ENCODE measurements at places on chromosomes 4 and X.

GRCh38 chrX:18354369-18355223, at the start of gene SCML2:
SCML2 (minus strand) TSS chrX:18354688; CDS start chrX:18334071, 20,617 bp downstream.
- peak; percentile 47 for DNase-seq

GRCh38 chr4:132763465-132763864, 385.6 kb upstream of the PCDH10 start:
- DNase-seq, result no peak

DNA sequence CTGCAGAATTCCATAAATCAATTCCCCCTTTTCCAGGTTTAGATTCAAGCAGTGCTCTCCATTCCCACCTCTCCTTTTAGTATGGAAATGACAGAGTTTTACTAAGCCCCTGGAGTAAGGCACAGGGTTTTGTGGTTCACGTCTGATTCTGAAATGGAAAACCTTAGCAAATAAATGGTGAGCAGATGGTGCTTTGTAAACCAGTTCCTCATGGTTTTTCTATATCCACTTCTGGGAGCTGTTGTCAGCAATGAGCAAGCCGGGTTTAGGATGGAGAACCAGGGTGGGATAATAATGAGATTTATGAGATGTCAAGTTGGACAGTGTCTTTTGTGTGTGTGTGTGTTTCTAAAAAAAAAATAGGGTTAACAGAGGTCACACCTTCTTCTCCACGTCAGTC, 113.8 kb upstream of the RBPJ start:
- DNase-seq, result no peak

DNA sequence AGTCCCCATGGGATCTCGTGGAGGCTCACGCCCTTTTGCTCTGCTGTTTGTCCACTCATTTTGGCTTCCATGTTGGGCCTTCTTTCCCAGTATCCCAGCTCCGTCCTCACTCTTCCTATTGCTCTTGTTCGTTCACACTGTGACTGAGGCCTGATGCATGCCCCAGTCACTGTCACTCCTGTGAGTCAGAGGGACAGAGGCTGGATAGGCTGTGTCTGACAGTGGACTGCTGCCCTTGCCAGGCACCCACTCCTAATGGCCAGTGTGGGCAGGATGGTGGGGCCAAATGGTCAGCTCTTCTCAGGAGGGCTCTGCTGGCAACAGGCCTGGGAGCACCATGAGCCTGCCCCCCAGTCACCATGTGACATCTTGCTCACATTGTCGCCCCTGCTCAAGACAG, 40.0 kb downstream of the HADH start:
- DNase-seq, result no peak

DNA sequence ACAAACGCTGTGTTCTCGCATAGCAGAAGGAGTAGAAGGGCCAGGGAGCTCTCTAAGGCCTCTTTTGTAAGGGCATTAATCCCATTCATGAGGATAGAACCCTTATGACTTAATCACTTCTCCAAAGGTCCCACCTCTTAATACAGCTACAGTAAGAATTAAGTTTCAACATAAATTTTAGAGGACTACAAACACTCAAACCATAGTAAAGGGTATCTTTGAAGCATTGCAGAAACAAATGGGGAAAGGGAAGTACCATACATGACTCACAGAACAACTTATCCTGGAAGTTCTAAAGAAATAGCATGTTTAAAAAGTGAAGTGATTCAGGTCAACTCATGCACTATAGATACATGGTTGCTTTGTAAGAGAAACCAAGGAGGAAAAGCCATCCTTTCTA, 680.8 kb downstream of the RPA4 start:
- DNase-seq, result no peak

DNA sequence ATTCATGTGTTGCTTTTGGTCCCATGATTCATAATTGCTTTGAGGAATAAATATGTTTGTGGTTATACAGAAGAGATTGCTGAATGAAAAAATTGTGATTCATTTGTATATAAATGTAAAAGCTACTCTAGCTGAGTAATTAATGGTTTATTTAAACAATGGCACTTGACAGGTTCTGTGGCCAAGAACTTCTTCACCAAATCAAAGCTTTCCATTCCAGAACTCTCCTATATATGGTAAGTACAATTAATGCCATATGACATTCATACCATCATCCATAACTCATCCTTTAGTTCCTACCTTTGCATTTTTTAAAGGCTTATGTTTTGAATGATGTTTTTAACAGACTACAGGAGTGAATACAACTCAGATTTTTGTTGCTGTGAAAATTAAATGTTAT, 105.8 kb downstream of the REPS2 start:
- no peak for DNase-seq

- DNase-seq, result no peak
Observed at GRCh38 chr4:77593993-77594392, 11.6 kb upstream of the CXCL13 start.

Data from activated CD4-positive, CD25-positive, alpha-beta regulatory T cell treated with anti-CD3 and anti-CD28 coated beads, Interleukin-2, amount 50 U/mL, for 72 hours (primary cell).